Activated CD8-positive, alpha-beta T cell treated with anti-CD3 and anti-CD28 coated beads for 36 hours (primary cell): ENCODE measurements at places on chromosomes 3 and 15. TPM values are rescaled to one million over a fixed set of nuclear protein-coding genes. Genes with fewer than 3 reads are reported as not detected.

DNA sequence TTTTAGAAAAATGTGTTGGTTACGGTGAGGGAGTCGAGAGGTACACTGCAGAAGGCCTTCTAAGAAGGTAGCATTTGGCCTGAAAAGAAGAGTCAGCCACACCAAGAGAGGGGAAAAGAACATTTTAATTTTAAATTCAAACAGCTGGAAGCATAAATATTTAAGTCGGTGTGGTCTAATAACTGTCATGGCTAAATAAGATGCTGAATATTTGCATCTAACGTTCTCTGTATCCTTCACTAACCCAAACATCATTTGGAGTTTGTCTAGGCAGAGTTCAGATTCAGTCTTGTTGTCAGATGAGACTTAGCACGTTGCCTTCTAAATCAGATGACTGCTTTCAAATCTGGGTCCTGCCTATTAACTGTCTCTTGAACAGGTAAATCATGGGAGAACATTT lies 583.3 kb downstream of the DIPK2A start:
- DNase-seq = no peak

DNA sequence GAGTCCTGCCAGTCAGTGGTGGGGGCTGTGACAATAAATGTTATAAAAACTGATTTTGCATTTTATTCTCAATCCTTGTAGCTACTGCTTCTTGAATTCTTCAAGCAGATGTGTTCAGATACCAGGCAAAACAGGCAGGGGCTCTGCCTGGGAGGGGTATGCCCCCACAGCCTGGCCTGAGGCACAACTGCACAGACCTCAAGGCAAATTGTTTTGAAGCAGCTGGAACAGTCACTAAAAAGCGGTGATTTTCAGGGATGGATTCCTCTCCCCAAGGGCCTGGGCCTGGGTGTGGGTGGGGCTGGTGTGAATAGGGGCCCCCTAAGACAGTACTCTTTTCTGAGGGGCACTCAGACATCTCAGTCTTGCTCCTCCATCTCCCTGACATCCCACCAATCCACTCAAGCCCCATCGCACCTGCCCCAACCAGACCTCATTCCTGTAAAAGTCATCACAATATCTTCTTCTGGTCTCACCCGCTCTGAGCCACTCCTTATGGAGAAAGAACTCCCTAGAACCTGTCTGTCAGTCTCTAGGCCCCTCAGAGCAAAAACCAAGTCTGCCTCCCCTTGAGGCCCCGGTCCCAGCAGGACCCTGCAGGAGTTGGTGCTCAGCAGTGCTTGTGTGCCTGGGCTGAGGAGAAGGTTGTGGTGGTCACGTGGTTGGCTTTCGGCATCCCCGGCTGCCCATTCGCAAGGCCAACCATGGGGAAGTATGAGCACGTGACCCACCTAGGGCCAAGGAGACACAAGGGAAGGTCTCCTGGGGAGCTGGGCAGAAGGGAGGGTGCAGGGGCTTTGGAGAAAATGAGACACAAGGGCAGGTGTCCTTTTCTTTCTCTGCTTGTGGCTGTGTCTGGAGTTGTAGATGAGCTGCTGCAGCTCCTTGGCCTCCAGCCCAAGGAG lies 2.9 kb upstream of the PSTPIP1 start:
- no peak for DNase-seq

Gene PLA2G4D
- not detected for total RNA-seq

GRCh38 chr3:141449424-141449823 lies 37.4 kb upstream of the RASA2 start:
- DNase-seq = no peak

Gene RIOX2
- 41.2 TPM for total RNA-seq

- no peak for DNase-seq
Observed at GRCh38 chr15:32819448-32819847, 101.6 kb downstream of the GREM1 start.

Gene ADIPOQ
- not detected for total RNA-seq

- no peak for DNase-seq
Observed at GRCh38 chr3:79148786-79149185, 619.0 kb downstream of the ROBO1 start.

DNA sequence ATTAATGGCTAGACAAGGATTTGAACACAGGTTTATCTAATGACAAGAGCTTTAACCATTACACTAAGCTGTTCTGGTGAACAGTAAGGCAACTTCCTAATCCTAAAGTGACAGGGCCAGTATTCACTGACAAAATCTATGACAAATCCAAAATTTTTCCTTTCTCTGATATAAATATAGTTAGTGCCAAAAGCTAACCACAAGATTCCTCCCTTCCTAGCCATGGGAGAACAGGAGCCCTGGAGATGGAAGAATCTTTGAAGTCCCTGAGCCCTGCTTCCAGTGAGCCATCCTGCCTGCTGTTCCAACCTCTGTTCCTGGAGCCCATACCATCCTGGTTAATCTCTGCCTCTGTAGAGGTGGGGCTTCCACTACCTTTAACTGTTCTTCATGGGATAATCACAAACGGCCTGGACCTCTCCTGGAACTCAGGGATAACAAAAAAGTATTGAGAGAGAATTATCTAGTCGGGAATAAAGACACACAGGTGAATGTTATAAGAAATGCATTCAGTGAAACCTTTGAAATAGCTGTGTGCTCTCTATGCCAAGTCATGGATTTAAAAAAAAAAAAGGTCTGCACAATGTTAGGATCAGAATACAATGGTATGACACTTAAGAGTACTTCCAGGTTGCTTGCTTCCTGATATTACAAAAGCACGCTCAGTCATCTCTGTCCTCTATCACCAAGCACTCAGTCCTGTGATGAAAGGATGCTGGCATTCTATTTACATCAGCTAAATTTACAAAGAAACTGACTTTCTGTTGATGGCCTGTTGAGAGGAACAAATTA lies 235.8 kb downstream of the SUCLG2 start:
- no peak for DNase-seq

GRCh38 chr15:73955861-73956742 lies 29.8 kb downstream of the LOXL1 start:
- no peak for DNase-seq

Gene A4GNT
- total RNA-seq = not detected

DNA sequence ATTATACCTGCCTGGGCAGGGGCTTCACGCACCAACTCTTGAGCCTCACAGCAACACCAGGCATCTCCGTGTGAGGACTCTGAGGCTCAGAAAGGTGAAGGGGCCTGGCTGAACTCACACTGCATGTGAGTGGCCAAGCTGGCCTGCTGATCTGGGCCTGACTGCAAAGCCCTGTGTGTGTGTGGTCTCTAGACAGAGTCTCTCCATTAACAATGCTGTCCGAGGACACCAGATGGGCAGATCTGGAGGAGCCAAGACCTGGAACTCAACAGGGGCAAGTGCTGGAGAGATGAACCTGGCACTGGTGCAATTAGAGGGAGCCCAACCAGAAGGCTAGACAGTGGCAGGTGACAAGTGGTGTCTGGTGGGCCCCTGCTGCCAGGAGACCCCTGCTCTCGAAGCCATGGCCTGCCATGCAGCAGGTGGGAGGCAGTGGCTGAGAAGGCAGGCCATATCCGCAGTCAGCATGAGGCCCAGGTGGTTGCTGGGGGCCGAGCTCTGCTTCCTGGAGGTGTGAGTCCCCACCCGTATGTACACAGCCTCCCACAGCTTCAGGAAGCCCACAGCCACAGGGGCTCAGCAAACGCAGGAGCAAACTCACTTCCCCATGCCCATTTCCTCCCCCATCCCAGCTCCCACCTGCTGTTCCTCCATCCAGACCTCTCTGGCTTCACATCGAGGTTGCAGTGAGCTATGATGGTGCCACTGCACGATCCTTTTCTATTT lies 39.0 kb downstream of the CYP11A1 start:
- peak; percentile 35 for DNase-seq

Gene GOLGA8S
- total RNA-seq = 0.16 TPM

DNA sequence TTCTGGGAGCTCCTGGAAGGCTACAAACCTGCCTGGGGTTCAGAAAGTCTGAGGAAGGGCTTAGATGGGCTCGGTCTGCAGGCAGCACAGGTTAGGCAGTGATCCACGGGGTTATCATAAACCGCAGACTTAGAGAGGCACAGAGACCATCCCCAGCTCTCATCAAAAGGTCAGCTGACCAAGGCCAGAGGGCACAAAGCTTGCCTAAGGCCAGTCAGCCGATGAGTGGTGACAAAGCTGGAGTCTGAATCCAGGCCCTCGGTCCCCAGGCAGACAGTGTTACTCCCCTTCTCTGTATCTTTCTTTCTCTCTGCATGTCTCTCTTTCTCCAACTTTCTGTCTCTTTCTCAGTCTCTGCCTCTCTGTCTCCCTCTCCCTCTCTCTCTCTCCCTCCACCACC lies 56.5 kb downstream of the ADCY5 start:
- DNase-seq = no peak

Gene ARMC8
- total RNA-seq = 48.1 TPM

Gene TYRO3
- 0.67 TPM for total RNA-seq

GRCh38 chr3:161203485-161204098 lies 17.5 kb upstream of the NMD3 start:
- no peak for DNase-seq

DNA sequence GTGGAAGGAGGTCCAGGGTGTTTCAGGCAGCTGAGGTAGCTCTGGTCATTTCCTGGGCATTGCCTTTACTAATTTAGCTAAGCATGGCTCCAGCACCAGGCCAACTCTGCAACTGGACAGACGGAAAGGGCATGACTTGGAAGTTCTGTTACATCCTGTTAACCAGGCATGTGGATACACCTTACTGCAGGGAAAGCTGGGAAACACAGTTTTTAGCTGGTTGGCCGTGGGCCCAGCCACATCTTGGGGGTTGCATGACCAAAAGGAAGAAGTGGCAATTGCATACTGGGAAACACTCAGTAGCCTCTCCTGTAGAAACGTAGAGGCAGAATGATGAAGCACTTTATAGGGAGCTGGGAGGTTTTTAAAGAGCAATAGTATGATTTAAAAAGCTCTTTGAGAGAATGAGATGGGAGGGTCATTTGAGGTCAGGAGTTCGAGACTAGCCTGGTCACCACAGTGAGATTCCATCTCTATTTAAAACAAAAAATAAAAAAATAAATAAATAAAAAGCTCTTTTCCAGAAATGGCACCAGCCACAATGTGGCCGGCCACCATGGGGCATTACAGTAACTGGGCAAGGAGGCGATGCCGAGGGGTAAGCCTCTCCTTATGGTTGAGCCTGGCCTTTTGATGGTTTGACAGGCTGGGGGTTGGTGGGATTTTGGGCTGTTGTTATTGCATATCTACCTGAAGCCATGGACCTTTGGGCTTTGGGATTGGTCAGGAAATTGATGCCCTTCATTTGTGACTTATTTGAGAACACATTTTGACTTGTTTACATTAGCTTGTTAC lies 28.6 kb downstream of the TRAK1 start:
- no peak for DNase-seq

GRCh38 chr3:171747223-171747920 lies 62.9 kb downstream of the PLD1 start:
- DNase-seq = no peak

DNA sequence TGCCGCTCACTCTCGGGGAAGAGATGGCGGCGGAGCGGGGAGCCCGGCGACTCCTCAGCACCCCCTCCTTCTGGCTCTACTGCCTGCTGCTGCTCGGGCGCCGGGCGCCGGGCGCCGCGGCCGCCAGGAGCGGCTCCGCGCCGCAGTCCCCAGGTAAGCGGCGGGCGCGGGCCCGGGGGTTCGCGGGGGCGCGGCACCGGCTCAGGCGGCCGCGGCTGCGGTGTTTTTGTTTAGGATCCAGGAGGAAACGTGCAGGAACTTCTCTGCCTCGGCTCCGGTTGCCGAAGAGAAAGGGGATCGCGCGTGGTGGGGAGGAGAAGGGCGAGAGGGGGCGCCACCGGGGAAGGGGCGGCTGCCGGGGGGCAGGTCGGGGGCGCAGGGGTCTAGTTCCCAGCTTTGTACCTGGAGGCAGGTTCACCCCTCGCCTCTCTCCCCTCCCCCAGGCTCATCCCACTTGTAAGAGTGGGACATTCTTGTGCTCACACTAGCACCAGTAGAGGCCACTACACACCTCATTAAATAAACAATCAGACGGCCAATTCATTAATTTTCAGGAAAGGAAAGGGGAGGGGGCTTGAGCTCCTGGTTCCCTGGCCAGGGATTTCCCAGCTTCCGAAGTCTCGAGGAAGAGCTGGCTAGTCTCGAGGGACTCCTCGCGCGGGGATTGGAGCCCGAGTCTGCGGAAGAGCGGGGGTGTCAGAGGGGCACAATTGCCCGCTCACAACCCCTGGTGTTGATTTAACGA lies 562 bp downstream of the NEO1 start:
- DNase-seq = peak; percentile 39

DNA sequence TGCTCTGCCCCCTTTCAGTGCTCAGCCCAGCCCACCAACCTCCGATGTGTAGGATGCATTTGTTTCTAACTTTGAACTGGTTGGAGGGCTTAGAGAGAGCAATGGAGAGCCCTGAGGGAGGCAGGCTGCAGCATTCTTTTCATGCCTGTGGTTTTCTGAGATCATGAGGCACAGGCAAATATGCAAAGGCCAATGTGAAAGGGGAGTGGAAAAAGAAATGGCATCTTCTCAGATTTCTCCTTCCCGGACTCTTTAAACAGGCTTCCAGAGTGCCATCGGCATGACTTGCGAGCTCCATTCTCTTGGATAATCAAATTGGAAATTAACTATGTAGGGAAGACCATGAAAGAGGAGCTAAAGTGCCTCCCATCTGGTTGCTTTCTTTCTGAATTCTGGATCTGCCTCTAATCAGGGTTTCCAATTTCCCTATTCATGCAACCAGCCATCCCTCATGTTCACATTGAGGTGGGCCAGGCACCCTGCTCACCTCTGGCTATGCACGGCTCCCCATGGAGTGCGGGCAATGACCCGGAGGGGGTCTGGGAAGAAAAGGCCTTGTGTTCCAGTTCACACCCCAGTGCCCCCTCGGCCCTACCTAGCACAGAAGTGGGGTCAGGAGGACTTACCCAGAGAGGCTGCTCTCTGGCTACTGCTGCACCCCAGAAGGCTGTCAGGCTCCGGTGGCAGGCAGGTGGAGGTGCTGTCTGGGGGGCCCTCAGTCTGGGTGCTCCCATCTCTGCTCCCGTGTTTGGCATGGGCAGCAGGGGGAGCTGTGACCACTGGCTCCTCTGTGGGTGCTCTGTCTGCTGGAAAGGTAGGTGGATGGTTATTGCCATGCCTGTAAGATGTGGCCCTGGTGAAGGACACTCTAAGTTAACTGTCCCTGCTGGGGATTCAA lies 16.1 kb downstream of the AMOTL2 start:
- DNase-seq = peak; percentile 41

Gene FOXL2
- not detected for total RNA-seq

DNA sequence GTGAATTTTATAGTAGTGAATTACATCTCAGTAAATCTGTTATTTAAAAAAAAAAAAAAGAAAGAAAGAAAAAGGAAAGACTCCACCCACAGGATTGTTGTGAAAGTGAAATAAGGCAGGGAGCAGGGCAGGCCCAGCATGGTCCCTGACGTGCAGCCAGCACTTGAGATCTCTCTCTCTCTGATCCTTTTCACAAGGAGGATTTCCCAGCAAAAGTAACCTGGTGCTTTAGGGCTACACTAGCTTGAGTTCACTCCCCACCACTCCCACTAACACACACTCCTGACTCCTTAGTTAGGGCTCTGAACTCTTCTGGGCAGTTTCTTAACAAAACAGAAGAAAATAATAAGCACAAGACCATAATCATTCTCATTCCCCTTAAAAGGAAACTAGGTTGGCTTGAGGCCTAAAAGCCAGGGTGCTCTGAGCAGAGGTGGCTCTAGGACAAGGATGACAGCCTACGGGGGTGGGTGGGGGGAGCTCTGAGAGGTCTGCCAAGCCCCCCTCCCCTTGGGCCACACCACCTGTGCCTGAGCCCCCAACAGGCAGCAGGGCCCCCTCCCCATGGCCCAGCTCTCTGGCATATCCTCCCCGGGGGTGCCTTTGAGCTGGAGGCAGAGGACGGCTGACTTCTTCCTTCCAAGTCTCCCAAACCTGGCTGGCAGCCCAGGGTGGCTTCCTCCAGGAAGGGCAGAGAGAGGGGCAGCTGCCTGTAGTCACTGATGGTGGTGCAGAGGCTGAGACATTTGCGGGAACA lies 856 bp downstream of the TMEM40 start:
- no peak for DNase-seq

Gene OIP5
- 13.5 TPM for total RNA-seq

- no peak for DNase-seq
Observed at GRCh38 chr3:193732391-193732790, 139.4 kb downstream of the OPA1 start.
